Brain pericyte (primary cell): ENCODE measurements at places on chromosomes 3 and 15.

DNA sequence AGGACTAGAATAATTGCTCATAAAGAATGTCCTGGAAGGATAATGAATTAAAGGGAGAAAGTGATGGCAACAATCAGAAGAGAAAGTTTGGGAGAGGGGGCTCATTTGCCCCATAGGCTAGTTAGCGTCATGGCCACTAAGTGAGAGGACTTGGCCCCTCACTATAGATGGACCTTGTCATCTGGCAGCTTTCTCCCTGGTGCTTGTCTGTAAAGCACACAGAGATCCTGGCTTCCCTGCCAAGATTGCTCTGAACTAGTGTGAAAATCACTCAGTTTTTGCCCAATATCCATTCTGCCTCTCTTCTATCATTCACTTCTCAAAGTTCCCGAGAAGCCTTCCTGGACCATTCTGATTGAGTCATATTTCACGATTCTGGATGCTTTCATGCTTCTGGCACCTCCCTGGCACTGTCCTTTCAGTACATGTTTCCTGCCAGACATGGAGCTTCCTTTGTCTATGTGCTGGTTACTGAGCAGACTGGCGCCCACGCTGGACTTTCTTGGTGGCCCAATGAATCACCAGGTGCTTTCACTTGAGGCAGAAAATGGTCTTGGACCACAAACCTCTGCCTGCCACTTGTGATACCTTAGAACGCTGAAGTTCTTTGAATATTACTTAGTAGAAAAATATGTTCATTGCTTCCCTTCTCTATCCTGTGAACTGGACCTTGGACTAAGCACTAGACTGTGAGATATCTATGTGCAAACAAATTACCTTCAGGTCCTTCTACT is 709.6 kb upstream of the CFAP20DC start:
- DNase-seq: no peak

DNA sequence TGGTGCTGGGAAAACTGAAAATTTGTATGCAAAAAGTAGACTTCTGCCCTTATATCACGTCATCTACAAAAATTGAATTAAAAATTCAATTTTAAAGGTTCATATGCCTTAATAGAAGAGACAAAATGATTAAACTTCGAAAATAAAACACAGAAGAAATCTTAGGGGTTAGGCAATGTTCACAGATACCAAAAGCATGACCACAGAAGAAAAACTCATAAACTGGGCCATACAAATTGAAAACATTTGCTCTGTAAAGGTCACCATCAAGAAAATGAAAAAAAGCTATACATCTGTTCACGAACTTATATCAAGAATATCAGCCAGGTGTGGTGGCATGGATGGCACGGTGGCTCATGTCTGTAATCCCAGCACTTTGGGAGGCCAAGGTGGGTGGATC is 245.1 kb downstream of the PCCB start:
- DNase-seq: no peak

DNA sequence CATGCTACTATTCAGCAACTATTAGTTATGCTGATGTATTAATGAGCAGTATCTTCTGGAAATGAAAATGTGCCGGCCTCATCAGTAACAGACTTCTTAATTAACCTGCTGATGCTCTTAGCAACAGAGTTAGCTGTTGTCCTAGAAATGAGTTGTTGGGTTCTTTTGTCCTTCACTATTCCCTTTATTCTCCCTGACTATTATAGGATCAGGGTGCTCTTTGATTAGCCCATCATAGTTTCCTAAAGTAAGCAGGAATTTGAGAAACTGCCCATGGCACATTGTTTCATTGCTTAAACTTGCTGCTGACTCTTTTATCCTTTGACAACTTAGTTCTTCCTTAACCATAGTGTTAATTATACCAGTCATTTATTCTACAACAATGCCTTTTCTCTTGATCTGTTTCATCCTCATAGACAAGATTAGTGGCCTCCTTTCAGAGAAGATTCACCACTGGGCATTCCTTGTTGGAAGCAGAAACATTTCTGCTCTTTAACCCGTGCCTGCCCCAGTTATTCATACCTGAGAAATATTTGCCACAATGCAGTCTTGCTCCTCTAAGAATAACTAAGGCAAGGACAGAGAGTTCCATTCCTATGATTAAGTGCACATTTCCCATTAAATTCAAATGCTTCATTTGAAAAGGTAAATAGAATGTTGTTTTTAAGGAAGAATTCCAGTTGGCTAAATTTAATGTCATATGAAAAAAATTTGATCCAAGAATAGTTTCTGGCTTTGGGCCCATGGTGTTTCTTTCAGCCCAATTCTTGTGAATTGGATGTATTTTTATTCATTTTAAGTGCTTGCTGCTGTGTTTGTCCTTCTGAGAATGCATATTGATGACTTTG is 573.3 kb upstream of the TBL1XR1 start:
- DNase-seq: no peak

DNA sequence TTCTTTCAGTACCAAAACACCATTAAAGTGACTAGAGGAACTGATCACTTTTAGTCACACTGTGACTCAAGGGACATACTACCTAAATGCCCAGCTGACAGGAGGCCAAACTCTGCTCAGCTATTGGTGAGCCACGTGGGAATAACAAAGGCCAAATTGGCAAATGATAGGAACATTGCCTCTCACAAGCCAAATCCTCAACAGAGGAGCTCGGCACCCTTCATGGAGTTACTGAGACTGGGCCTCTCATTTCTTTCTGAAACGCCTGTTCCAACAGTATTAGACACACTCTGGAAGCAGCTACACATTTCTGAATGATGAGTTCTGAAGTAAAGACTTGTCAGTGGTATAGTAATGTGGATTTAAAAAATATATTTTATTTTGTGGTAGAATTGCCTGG is 166.0 kb upstream of the COL8A1 start:
- DNase-seq: no peak

DNA sequence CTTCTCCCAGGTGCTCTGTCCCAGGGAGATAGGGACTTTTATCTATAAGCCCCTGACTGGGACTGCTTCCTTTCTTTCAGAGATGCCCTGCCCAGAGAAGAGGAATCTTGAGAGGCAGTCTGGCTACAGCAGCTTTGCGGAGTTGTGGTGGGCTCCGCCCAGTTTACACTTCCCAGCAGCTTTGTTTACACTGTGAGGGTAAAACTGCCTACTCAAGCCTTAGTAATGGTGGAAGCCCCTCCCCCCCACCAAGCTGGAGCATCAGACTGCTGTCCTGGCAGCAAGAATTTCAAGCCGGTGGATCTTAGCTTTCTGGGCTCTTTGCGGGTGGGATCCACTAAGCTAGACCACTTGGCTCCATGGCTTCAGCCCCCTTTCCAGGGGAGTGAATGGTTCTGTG is 253.8 kb upstream of the ARL6 start:
- DNase-seq: no peak

DNA sequence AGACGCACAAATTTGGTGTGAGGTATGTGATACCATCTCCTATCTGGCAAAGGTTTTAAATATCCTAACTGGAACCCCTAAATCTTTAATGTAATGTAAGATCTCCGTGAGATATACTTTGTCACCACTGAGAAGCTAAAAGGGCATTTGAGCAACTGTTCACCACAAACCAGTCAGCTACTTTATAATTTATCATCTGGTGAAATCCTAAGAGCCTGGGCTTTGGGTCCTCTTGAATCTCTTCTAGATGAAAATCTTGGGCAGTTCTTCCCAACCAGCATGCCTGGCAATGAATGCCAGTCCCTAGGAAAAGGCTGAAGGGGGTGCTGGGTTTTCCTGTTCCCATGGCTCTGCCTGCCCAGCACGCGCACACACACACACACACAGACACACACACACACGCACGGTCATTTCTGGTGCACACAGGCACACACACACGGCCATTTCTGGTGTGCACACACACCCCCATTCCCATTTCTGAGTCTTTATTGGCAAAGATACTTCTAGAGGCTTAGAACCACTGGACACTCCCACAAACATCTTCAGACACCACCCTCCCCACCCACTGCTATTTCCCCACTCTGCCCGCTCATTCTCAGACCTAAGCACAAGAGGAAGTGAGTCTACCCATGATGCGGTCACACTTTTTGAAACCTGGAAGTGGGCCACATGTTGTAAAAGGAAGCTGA is 72.6 kb downstream of the MYO1E start:
- DNase-seq: peak; percentile 43

GRCh38 chr3:144102421-144102820 is 130.8 kb downstream of the DIPK2A start:
- no peak for DNase-seq

- no peak for DNase-seq
Measured at GRCh38 chr3:141074529-141074928, 23.4 kb downstream of the SPSB4 start.

GRCh38 chr3:53936347-53936746 is 44.7 kb upstream of the SELENOK start:
- DNase-seq: no peak

- DNase-seq: no peak
Measured at GRCh38 chr15:68494573-68495110, 62.7 kb upstream of the ITGA11 start.

DNA sequence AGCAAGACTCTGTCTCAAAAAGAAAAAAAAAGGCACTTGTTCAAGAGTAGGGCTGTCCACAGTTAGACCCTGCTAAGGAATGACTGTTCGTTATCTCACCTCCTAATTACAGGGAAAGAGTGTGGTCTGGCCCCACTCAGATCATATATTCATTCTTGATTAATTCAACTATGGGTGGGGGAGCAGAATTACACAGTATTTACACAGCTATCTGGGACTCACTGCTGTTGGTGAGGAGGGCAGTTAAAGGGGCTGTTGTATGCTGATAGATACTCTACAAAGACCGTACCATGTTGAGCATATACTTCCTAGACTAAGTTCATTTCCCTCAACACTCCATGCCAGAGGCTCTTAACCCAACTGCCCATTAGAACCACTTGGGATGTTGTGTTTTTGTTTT is 3.8 kb upstream of the ZNF620 start:
- DNase-seq: no peak

- DNase-seq: no peak
Measured at GRCh38 chr3:186121968-186122367, 13.1 kb upstream of the ETV5 start.

GRCh38 chr3:112976001-112976400 is 1.1 kb upstream of the CD200R1 start:
- no peak for DNase-seq

- DNase-seq: no peak
Measured at GRCh38 chr3:179036626-179037300, 34.8 kb downstream of the ZMAT3 start.

DNA sequence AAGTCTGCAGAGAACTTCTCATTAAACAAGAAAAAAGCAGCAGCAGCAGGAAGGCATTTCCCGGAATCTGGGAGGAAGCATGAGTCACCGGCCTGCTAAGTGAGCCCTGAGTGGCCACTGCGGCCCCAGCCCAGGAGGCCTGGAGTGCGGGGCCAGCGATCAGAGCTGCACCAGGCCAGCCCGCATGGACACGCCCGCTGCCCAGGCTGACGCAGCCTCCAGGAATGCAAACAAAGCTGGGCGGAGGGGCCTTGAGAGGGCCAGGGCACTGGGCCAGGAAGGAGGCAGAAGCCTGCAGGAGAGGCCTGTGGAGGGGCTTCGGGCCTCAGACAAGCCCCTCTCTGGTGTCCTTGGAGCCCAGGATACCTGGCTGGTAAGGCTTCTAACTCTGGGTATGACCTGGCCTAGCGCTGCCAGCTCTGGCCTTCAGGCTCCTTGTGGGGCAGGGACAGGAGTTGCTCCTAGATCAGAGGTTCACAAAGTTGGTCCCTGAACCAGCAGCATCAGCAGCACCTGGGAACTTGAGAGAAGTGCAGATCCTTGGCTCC is 101.2 kb downstream of the SMAD6 start:
- DNase-seq: peak; percentile 91

DNA sequence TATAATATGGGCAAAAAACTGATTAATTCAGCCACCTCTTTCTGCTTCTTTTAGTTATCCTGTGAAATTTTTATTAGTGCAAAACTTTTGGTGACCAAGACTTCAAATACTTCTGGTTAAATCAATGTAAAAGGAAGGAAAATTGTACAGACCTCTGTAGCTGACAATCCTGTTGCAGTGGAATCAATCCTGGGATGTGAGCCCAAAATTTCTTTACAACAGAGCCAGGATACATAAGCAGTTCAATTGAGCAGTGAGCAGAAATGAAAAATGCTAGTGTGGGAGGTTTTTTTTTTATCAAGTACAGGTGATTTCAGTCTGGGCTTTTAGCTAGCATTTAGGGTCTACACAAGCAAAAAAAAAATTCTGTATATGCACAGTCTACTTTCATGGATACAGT is 398.0 kb downstream of the OTOL1 start:
- no peak for DNase-seq

GRCh38 chr3:188052169-188053035 is 101.6 kb upstream of the LPP start:
- peak; percentile 82 for DNase-seq

DNA sequence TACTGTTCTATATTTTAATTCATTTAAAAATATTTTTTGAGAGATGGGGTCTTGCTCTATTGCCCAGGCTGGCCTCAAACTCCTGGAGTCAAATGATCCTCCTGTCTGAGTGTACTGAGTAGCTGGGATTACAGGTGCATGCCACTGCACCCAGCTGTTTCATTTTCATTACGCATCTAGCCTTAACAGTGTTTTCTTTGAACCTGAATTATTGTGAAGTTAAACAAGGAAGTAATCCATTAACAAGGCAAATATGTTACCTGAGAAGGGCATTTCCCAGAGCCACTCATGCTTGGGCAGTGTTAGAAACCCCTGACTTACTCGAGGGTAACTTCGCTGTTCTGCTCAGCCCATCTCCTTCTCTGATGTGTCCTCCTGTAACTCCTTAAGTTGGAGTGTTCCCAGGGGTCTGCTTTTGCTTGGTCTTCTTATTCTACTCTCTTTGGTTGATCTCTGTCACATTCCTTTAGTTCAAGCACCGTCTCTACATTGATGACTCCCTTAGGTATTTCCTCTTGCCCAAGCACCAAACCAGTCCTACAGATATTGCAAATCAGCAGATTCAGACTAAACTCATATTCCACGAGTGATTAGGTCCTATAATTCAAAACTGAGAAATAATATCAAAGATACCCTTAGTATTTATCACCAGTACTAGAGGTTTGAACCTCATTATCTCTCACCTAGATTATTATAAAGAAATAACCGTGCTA is 107.9 kb downstream of the STAC start:
- DNase-seq: no peak

DNA sequence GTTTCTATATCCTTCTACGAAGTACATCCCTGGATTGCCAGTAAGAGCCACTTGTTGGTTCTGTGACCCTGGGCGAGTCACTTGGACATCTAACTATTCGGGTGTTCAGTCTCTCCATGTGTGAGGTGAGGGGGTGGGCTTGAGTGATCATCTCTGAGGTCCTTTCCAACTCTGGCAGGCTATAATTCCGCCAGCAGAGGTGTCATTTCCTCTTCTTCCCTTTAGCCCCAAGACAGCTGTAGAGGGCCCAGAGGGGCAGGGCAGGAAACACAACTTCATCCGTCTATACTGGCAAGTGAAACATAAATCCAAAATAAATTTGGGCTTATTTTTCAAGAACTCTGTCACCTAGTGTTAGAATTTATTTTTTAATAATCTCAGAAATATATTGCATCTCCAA is 38.1 kb downstream of the C2CD4A start:
- DNase-seq: no peak

DNA sequence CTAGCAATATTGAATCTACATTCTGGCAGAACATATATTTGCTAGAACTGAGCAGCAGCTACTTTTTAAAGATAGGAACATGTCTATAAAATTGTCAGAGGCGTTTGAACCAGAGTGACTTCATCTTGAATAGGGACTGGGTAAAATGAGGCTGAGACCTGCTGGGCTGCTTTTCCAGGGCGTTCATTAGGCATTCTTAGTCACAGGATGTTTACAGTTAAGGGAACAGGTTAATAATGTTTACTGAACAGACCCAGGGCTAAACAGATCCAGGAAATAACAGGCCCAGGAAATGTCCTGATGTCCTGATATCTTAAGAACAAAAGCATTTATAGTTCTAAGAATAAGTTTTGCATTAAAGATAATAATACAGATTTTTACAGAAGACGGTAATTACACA is 34.5 kb upstream of the B3GALNT1 start:
- no peak for DNase-seq
